Muscle of arm (tissue), 14 donors: ENCODE measurements at places on chromosomes 6 and 20. TPM values are rescaled to one million over a fixed set of nuclear protein-coding genes. Genes with fewer than 3 reads are reported as not detected.
A peak's percentile ranks its signal among the peaks of the same experiment; 100 is the strongest.

DNA sequence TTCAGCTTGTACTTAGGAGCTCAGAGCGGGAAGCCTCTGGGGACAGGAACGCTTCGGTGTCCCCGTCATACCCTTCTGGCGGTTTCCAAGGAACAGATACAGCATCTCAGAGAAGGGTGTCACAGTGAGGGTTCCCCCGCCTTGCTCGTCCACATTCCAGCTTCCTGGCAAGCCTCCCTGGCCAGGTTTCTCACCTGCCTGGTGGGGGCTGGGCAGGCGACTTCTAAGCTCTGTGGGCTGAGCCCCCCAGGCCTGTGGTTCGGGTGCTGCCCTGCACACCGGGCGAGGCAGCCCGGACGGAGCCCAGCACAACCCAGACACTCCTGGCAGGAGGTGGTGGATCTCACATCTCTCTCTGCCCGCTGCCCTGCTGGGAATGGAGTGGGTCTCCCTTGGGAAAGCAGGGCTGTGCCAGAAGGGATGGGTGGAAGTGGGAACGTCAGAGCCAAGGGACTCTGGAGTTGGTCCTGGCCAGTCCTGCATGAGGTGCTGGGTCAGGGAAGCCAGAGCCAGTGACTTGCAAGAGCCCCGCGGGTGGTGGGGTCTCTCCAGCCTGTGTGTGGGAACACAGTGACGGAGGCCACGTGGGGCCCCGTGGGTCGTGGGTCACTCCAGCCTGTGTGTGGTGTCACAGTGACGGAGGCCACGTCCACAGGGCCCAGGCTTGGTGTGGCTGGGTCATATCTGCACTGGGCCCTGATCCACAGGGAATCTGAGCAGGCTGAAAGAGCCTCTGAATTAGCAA, 47.7 kb upstream of the SMOC2 start:
- DNase-seq: no peak

DNA sequence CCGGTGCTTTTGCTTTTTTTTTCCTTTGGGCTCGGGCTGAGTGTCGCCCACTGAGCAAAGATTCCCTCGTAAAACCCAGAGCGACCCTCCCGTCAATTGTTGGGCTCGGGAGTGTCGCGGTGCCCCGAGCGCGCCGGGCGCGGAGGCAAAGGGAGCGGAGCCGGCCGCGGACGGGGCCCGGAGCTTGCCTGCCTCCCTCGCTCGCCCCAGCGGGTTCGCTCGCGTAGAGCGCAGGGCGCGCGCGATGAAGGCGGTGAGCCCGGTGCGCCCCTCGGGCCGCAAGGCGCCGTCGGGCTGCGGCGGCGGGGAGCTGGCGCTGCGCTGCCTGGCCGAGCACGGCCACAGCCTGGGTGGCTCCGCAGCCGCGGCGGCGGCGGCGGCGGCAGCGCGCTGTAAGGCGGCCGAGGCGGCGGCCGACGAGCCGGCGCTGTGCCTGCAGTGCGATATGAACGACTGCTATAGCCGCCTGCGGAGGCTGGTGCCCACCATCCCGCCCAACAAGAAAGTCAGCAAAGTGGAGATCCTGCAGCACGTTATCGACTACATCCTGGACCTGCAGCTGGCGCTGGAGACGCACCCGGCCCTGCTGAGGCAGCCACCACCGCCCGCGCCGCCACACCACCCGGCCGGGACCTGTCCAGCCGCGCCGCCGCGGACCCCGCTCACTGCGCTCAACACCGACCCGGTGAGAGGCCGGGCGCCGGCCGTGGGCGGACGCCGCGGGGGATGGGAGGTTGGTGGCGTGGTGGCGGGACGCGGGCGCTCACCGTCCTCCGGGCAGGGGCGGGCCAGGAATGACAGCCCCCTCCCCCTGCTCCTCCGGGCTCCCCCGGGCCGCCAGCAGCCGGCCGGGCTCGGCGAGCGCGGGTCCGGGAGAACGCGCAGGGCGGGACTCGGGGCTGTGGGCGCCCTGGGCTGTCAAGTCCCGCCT, 606 bp downstream of the ID4 start:
- peak; percentile 23 for DNase-seq

SCRT2 gene
- not detected for polyA plus RNA-seq

GRCh38 chr6:139433631-139434419, 59.4 kb upstream of the CITED2 start:
- DNase-seq: no peak

DNA sequence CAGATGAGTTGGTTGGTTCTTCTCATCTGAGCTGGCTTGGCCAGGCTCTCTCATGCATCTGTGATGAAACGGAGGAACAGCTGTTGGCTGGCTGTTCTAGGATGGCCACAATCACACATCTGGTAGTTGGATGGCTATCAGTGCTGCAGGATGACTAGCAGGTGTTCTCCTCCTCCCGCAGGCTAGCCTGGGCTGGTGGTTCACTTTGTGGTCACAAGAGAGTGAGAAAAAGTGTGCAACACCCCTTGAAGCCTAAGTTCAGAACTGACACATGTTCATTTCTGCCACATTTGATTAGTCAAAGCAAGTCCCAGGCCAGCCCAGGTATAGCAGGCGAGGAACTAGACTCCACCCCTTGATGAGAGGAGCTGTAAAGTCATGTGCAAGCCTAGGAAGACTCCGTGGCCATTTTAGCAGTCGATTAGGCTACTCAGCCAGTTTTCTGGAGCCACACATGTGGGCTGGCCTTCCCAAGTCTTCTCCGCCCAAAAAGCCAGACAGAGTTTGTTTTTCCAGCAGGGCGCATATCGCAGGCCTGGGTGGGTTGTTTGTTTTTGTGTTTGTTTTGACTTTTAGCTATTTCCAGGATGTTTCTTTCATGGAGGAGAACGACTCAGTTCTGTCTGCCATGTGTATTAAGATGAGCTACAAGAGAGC, 120.8 kb downstream of the ISM1 start:
- DNase-seq: no peak

GRCh38 chr6:78465059-78465634, 402.2 kb upstream of the IRAK1BP1 start:
- DNase-seq: no peak

GRCh38 chr6:106194949-106195921, 109.1 kb downstream of the PRDM1 start:
- no peak for DNase-seq

GRCh38 chr6:159680104-159680503, 12.9 kb downstream of the SOD2 start:
- DNase-seq: no peak

SLC26A8 gene
- 0.13 TPM for polyA plus RNA-seq

DNA sequence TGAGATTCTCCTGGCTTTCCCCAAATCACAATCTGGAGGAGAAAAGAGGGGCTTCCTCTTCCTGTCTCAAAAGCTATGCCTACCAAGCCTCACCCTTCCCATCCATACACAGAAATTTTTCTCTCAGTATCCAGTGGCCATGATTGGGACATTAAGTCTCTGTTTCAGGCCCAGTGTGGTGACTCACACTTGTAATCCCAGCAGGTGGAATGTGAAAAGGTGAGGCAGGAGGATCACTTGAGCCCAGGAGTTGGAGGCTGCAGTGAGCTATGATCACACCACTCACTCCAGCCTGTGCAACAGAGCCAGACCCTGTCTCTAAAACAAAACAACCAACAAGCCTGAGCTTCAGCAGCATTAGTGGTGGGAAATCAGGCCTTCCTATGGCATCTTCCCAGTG, 210.0 kb downstream of the OGFRL1 start:
- DNase-seq: no peak

GRCh38 chr20:37202267-37202943, 23.1 kb upstream of the MROH8 start:
- no peak for DNase-seq

DNA sequence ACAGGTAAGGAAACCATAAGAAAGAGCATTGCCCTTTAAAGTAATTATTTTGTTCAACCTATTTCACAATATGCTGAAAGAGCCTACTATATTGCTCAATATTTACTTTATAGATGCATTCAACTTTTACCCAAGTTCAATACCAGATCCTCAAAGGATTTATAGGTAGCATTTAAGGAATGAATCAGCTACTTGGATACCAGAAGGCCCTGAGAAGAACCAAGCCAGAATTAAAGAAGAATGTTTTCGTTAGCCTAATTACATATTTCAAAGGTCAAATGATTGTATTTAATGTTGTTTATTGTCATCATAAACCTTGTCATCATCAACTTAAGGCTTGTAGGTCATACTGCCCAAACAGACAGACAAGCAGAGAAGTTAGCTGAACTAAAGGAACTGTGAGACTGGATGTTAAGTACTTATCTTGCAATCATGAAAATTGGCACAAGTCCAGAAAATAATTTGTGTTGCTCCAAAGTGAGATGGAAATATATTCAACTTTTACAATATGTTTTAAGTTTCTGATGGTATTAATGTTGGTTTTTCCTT, 636.7 kb downstream of the RFPL4B start:
- no peak for DNase-seq

- no peak for DNase-seq
Measured at GRCh38 chr6:130517444-130517931, 151.7 kb downstream of the TMEM200A start.

MYLK2 gene
- polyA plus RNA-seq: 64.2 TPM

TMEM217 gene
- 0.82 TPM for polyA plus RNA-seq

KCNQ5 gene
- polyA plus RNA-seq: 1.3 TPM

- DNase-seq: peak; percentile 69
Measured at GRCh38 chr20:62808211-62808865, 3.7 kb downstream of the OGFR start.

DNA sequence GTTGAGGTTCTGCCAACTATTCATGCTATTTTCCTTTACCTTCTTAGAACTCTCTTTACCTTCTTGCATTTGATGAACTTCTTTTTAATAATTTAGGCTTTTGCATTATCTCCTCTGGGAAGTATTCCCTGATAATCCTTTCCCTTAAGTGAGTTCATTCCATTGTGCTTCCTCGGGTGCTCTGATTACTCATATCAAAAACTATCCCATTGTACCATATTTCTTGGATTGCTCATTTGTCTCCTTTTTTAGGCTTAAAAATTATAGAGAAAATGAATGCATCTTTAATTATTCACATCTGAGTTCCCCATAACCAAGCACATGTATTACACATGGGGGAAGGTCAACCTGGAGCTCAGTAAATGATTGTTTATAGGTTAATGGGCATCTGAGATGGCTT, 2.5 kb downstream of the CALHM4 start:
- DNase-seq: no peak

DNA sequence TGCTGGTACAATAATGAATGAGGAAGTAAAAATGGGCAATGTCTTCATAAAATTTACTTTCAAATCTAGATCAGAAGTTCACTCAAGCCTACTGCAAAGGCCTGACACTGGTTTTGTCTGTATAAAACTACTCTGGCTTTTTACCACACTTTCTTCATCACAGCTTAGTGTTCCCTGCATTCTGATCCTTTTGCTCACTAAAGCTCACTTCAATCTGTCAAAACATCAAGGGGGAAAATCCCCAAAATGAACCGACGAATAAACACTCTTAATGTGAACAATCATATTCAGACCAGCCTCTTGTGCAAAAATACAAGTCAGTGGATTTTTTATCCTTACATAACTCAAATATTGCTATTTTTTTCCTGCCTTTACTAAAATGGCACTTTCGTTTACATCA, 98.5 kb downstream of the PRDM1 start:
- DNase-seq: no peak

GDAP1L1 gene
- polyA plus RNA-seq: 0.50 TPM

HS3ST5 gene
- polyA plus RNA-seq: 1.3 TPM

- no peak for DNase-seq
Measured at GRCh38 chr6:32865724-32866443, 11.9 kb downstream of the PSMB9 start.

GRCh38 chr6:131840936-131841583, 33.2 kb downstream of the ENPP1 start:
- no peak for DNase-seq

- no peak for DNase-seq
Measured at GRCh38 chr6:112634376-112634775, 287.2 kb downstream of the RFPL4B start.
